ENCODE measurements at places on chromosomes 4 and X.

- DNase-seq: no peak
These were observed 68.4 kb downstream of the NSG1 start for GRCh38 chr4:4455210-4455865.

DNA sequence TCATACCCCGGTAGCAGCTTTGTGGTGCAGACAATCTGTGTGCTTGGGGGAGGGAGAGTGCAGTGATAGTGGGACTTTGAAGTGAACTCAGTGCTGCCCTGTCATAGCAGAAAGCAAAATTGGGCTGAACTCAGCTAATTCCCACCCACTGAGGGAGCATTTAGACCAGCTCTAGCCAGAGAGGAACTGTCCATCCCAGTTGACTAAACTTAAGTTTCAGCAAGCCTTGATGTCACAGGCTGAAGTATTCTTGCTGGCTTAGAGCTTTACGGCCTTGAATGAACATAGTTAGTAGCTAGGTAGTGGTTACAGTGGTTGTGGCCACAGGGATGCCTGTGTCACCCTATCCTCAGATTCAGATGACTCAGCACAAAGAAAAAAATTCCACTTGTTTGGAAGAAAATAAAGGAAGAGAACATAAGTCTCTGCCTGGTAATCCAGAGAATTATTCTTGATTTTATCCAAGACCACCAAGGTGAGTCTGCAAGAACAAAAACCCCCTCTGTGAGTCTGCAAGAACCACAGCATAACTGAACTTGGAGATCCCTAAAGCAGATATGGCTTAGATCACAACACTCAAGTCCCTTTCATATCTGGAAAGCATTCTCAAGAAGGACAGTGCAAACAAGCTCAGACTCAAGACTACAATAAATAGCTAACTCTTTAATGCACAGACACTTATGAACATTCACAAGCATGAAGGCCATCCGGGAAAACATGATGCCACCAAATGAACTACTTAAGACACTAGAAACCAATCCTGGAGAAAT lies 39.4 kb downstream of the ADH7 start:
- no peak for DNase-seq

DNA sequence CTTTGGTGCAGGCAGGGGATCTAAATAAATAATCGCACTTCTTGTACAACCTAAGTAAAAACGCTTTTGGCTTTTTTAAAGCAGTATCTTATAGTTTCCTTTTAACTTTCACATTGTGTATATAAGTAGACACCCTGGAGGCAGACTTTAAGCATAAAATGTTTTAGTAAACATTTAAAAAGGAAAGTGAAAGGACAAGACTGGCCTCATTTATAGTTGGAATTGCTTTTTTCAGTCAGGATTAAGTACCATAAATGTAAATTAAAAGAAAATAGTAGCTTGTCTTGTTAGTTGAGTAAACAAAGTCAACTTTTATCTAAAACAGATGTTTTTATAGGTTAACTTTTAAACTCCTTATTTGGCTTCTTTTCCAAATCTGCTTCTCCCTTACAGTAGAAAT lies 39.7 kb downstream of the PTPN13 start:
- DNase-seq: no peak

DNA sequence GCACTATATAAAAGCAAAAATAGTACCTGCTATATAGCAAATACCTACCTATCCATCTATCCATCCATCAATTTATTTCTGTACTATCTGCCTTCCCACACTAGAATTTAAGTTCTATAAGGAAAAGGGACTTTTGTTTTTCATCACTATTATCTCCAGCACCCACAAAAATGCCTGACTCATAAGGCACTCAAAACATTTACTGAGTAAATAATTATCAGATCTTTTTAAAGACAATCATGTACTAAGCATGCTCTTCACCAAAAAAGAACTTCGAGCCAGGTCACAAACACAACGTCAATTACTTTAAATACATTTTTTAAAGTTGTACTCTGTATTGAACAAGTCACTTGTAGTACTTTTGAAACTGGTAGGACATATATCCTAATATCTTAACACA lies 119.9 kb downstream of the FBXW7 start:
- no peak for DNase-seq

GRCh38 chr4:1824746-1825145 lies 31.2 kb downstream of the LETM1 start:
- no peak for DNase-seq

- no peak for DNase-seq
These were observed 138.0 kb upstream of the USP9X start for GRCh38 chrX:40947276-40947675.

- DNase-seq: no peak
These were observed 28.6 kb upstream of the SLC10A4 start for GRCh38 chr4:48454591-48454990.

DNA sequence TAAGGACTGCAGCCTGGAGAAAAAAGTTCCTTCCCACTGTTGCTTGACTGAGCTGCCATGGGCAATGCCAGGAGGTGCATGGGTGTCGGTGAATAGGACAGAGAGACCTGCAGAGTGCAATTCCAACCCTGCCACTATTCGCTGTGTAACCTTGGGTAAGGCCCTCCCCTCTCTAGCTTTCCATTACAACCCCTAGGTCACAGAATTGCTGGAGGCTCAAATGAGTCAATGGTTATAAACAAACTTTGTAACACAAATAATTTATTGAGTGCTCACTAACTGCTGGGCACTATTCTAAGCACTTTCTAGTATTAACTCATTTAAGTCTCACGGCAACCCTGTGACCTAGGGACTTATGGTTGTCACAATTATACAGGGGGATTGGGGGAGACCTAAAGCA lies 37.8 kb downstream of the PJA1 start:
- DNase-seq: no peak

Data from erythroblast (primary cell).